ENCODE measurements at places on chromosomes 12 and 14.

DNA sequence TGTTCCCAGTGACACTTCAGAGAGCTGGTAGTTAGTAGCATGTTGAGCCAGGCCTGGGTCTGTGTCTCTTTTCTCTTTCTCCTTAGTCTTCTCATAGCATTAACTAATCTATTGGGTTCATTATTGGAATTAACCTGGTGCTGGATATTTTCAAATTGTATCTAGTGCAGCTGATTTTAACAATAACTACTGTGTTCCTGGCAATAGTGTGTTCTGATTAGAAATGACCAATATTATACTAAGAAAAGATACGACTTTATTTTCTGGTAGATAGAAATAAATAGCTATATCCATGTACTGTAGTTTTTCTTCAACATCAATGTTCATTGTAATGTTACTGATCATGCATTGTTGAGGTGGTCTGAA is 3.0 kb downstream of the FOS start:
- no peak for DNase-seq

DNA sequence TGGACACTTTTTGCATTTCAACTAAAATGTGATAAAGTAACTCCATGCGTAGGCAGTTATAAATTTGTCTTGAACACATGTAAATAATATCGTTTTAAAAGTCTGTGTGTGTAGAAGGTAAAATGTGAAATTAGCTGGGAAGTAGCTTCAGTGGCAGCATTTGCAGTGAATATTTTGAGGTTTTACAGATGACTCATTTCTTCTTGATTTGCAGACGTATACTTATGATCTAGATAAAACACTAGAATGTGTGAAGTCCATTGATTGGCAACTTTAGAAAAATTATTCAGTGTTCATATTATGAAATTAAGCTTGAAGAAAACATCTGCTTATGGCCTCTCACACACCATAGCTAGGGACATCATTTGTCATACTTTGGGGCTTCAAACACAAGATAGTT is 788.6 kb upstream of the NOVA1 start:
- DNase-seq, result no peak

DNA sequence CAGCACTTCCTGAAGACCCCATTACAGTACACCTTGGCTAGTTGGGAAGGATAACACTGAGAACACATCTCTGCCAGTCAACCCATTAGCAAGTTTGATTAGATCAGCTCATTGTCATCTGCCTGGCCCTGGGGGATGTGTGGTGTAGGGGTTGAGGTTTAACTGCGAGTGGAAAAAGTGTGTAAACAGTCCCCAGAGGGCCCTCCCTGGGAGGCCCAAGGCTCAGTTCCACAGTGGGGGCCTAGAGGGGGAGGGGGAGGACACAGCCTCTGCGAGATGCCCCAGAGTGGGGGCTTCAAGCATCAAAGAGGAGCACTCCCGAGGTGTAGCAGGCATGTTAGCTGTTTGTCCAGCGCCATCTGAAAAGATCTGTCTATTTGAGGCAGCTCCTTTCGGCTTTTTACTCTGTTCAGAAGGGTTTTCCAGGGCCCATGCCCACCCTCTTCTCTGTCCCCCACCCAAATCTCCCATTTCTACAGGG is 344 bp downstream of the LPAR5 start:
- DNase-seq, result no peak

DNA sequence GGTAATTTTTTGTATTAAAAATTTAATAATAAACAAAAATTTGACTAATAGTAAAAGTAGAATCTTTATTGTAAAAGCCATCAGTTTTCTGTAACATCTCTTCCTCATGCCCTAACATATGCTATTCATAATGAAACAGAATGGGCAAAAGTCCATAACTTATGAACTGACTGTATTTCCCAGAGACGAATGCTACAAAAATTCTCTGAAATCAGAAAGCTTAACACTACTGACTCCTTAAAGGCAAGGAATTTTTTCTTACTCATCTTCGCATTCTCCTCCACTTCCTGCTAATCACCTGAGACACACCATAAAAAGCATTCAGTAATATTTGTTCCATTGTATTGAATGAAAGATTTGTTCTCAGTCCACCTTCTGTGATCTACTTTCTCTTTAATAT is 17.6 kb downstream of the MON2 start:
- DNase-seq, result no peak

DNA sequence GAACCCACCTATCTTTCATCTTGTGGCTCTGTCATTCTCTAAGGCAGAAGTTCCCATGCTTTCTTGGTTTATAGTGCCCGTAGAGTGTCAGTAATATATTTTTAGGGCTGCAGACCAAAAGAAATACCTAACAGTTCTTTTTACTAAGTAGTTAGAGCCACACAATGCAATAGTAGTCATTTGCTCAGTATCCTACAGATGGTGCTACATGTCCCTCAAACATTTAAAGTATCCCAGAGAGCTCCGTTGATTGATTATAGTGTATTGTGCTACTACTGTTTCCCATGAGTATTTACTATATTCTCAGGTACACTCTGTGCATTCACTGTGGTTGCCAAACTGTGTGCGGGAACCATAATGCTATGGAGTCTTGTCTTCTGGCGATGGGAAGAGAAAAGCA is 4.7 kb upstream of the PLBD1 start:
- no peak for DNase-seq

DNA sequence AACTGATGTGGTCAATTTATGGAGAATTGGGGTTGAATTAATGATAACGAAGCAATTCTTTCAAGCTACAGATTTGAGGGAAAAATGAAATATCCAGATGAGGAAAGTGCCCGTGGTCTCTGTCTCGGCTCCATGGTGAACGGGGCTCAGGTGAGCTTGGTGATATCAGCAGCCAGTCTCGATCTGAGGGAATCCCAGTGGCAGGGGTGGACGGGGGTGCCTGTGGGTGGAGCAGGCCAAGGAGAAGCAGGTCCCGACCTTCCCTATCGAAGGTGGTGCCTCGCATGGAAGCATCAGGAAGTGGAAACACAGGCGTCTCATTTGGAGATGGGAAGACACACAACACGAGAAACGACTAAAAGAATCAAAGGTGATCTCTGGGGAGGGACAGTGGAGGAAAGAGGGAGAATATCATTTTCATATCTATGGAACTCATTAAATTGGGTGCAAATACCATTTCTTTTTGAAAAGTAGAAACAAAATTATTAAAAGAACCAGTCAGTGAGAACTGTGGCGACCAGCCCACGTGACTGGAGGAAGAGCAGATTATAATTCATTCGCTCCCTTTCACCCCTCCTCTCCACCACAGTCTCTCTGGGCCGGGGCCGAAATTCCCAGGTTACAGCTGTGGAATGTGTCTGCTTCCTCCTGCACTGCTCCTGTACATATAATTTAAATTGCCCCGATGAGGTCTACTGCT is 354.3 kb upstream of the SFSWAP start:
- peak; percentile 43 for DNase-seq

GRCh38 chr14:94593749-94594431 is 12.7 kb downstream of the SERPINA5 start:
- peak; percentile 36 for DNase-seq

GRCh38 chr14:70700955-70701585 is 59.4 kb downstream of the TTC9 start:
- DNase-seq, result no peak

DNA sequence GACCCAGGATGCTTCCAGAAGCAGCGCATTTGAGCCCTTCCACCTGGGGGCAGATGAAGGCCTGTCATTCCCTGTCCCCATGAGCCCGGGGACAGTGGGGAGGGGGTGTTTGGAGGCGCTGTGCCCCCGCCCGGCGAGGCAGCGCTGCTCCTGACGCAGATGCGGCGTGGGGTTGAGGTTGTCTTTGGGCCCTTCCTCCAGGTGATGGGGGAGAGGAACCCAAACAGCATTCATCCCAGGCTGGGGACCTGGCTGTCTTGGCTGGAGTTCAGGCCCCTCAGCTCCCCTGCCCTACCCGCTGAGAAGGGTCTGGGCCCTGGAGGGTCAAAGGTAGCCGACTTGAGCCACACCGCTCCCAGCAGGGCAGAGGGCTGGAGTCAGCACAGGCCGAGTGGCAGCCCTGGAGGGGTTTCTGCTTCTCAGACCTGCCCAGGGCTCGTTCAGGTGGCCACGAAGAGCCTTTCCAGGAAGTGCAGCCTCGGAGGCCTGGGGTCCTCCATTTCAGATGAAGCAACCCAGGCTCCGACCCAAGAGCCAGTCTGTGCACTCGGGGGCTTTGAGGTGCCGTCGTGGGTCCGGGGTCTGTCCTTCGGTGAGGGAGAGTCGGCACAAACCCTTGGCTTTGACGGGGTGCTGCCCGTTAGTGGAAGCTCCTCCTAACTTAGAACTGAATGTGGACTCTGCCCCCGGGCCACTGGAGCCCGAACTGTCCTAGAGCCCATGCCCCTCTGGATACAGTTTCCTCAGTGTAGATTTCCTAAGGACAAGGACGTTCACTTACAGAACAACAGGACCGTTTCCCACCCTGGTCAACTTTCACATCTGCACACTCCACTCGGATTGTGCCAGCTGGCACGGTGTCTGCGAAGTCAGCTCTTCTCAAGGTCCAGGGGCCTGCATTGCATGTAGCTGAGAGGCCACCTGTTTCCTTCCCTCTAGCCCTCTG is 16.1 kb downstream of the ACADS start:
- DNase-seq, result no peak

Measured in kidney (tissue), 22 donors.